GM04503 (cell line): ENCODE measurements at places on chromosomes 7 and 10.

GRCh38 chr7:31335161-31335856, 5.2 kb downstream of the NEUROD6 start:
- no peak for DNase-seq

DNA sequence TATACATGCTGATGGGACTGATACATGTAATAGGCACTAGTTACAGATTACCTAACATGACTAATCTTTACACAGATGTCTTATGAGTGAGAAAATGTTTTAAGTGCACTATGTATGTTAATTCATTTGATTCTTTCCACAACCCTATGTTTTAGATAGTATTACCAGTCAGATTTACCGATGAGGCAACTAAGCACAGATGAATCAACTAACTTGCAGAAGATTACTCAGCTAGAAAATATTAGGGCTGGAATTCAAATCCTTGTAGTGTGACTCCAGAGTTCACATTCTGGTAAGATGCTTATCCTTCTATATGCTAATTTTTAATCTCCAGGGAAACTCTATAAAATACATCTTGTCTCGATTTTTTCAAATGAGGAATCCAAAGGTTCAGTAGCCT, 964.9 kb downstream of the REEP3 start:
- peak; percentile 27 for DNase-seq

DNA sequence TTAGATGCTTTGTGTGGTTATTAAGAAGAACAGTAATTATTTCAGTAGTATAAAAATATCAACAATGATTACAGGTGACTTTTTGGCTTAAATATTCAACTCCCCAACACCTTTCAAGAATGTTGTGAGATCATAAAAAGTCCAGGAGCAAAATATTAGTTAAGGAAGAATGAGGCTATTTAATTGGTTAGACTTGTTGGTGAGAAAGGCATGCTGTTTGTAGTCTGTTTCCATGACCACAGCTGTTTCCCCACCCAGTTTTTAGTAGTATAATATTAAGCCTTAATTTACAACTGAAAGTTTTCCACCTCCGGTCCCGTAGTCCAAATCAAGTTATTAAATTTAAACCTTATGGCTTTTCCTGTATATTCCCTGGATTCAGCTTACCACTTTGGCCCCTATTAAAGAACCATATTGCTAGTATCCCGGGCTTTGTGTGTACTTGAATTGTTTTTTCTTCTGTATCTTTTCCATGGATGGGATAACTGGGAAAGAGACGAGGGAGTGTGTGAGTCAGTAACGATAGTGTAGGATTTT, 133.3 kb downstream of the CELF2 start:
- no peak for DNase-seq

- no peak for DNase-seq
These were observed 16.1 kb upstream of the C10orf71 start for GRCh38 chr10:49282879-49283341.

GRCh38 chr7:152423991-152424347, 11.8 kb downstream of the KMT2C start:
- no peak for DNase-seq

DNA sequence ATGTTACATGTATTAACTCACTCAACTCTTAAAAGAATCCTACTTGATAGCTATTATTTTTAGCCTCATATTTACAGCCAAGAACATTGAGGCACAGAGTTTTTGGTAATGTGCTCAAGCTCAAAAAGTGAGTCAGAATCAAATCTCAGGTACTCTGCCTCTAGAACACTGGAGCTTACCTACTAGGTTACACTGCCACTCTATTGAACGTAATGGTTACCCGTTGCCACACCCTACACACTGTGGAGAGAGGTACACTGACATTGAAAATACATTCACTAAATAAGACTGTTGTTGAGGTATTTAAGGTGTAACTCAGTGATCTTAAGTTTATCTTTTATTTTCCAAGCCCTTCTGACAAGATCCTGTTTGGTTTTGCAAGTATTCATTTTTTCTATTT, 17.9 kb downstream of the SLC26A3 start:
- DNase-seq: no peak

DNA sequence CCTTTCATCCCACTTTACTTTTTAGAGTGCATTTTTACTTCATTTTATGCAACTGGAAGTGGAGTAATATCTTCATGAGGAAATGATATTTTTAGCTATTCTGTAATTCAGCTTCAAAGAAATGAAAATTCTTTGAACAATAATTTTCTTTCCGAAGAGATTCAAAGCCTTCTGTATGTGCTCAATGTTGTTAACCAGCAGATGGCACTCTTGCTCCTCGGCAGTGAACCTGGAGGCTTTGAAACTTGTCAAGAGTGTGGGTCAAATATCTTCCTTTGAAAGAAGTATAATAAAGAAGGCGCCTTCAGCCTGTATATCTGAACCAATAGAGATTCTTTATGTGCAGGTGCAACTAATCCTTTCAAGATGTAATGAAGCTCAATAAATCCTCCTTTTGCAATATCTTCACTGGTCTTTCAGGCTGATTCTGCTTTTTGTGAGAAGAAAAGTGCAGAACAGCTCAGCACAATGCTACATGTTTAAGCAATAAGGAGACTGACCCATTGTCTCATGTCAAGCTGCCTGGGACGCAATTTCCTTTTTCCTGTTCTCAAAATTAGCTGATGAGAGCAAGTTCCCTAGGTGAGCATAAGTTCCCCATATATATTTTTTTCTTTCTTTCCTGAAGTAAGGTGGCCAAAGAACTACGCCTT, 258.4 kb downstream of the SEMA3A start:
- DNase-seq: peak; percentile 11

GRCh38 chr10:29608062-29608461, 26.7 kb downstream of the SVIL start:
- DNase-seq: no peak

DNA sequence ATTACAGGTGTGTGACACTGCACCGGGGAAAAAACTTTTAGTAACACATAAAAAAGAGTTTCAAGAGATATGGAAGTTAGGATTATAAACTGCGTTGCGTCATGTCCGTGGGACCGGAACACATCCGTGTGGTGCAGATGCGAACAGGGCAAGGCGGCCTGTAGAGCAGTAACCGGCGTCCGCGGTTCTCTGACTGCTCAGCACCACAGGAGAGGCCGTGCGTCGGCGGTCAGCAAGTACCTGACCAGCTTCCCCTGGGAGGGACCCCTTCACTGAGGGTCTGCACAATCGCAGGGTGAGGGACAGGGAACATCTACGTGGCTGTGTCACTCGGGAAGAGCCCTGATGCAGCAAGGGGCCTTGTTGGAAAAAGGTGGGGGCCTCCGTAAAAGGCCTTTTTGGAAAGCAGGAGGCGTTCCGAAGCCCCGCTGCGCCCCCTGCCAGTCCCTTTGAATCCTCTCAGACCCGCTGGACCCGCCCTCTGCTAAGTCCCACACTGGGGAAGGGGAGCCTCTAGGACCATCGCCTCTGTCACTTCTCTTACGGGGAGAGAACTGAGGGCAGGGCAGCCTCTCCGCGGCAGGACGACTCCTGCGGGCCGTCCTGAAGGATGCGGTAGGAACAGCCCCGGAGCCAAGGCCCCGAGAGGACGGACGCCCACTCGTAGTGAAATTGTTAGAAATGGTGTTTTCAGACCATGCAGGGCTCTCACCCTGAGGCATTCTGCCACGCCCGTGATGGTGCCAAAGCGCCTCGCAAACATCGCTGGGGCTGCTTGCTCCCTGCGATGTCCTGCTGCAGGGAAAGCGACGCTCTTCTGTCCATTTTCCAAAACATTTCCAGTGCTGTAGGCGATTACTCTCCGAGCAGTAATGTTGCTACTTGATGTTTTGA, 771.6 kb upstream of the COBL start:
- DNase-seq: no peak

DNA sequence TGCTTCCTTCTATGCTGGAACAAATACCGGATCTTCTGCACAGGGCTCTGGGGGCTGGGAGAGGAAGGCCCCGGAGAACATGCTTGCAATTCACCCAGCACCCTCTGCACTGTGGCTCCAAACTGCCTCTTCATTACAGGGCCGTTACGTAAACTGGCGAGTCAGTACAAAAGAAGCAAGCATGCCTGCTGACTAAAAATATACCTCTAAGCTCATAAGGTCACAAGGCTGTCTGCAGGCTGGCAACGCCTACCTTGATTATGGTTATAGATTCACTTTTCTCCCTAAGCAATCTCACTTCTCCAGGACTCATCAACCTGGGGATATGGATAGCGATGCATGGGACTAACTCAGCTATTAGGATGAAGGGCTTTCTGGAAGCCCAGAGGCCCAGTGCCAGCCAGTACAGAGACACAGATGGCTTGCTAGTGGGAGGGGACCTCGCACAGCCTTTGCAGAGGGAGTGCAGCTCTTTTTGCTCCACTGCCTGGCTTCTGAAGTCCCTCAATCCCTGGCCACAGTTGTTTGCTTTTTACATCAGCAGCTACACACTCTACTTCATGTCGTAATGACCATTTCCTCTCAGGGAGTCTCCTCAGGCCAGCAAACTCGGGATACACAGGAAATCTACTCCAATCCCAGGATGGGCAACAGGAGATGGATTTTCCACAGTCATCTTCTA, 96.1 kb downstream of the SH3PXD2A start:
- no peak for DNase-seq

GRCh38 chr7:17986851-17987250, 40.8 kb downstream of the PRPS1L1 start:
- DNase-seq: peak; percentile 64

GRCh38 chr7:99621271-99621670, 4.5 kb downstream of the ZSCAN25 start:
- DNase-seq: no peak

- DNase-seq: no peak
These were observed 201.0 kb downstream of the ZMYND11 start for GRCh38 chr10:336247-336646.

DNA sequence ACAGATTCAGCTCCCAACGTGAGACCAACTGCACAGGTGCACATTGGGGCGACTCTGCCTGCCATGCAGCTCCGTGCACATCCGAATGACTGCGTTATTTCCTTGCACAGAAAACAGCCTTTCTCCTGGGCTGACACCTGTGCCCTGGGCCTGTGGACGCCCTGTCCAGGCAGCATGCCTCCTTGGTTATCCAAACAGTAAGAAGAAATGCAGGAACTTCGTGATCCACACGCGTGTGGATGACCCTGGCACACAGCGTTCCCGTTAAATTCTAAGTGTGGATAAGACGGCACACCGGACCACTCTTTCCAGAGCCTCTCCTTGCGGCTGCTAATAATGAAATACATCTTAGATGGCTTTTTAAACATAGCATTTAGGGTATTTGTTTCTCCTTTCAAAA, 39.6 kb downstream of the NKX6-2 start:
- no peak for DNase-seq

DNA sequence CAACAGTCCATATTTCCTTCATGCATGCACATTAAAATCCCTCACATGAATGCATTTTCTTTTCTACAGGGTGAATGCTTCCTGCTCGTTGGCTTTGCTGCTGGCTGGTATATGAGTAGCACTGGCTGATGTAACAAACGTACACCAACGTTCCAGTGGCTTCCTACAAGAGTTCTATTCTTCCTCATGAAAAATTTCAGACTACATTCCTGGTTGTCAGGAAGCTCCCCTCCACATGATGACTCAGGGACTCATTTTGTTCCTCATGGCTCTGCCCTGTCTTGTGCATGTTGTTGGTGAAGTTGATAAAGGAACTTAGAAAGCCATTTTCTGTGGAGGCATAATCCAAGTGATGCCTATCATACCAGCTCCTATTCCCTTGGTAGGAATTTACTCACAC, 470.7 kb upstream of the KLF6 start:
- DNase-seq: no peak

DNA sequence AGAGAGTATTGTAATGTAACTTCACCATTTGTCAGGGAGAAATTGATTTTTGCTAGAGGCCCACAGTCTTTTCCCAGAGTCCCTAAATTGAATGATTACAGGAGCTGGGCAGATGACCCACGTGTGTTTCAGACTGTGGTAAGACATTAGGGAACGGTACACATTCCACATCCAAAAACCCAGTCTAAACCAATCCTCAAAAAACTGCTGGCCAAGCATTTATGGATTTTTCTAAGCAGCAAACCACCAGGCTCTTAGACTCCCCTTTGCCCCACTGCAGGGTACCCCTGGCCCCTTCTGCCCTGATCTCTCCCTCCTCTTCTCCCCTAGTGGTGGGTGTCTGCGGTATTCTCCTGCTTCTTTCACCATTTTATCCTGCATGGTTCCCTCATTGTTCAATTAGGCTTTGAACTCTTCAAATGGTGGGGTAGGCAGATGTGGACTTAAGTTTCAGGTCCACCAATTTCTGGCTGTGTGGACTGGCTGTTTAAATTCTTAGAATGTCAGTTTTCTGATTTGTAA, 135.5 kb upstream of the SORCS3 start:
- DNase-seq: no peak

DNA sequence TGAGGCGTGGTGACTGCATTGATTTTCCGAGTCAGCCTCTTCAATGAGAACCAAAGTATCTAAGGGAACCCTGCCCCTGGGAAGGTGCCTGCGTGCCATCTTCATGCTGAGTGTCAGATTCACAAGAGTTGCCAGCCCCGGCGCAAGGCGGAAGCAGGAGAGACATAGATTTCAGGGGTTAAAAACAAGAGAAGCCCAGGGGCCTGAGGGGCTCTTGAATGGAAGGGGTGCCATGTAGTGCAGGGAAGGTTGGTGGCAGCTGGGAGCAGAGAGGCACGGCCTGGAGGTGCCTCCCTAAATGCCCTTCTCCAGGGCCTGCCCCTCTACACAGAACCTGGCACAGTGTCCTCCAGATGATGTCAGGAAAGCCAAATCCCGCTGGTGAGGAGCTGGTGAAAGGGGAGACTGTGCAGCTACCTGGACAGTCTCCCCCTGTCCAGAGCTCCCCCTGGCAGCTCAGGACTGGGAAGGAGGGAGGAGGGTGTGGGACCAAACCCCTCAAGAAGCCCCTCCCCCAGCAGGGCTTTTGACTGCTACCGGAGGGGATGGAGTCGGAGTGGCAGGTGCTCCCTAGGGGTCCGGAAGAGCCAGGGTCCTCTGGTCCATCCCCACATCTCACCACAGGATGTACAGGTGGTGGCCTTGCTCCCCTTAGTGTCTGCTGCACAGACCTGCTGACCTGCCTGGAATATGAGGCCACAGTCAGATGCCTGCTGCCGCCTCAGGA, 137.9 kb downstream of the TCERG1L start:
- DNase-seq: no peak

DNA sequence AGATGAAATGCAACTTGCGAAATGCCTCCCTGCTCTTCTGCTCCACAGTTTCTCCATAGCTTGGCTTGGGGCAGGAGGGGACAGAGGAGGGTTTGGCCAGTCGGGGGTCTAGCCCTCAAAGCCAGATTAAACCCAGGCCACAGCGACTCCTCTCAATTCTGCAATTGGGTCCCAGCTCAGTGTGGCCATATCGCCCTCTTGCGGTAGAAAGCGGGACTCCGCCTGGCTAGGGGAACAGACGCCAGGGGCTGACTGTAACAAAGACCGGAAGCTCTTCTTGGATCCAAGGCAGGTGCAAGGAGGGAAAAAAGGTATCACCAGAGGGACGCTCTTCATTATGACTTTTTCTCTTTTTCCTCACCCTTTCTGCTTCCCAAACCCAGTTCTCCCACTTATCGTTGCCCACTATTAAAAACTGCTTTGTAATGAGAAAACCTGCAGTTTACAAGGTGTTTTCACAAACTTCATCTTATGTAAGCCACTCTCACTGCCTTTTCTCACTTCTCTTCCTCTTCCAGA, 36.6 kb upstream of the TNPO3 start:
- no peak for DNase-seq
